Thymus (tissue), 14 donors: ENCODE measurements at places on chromosomes 1 and 21.

- DNase-seq = no peak
Observed at GRCh38 chr21:28827422-28827821, 165.3 kb downstream of the LTN1 start.

DNA sequence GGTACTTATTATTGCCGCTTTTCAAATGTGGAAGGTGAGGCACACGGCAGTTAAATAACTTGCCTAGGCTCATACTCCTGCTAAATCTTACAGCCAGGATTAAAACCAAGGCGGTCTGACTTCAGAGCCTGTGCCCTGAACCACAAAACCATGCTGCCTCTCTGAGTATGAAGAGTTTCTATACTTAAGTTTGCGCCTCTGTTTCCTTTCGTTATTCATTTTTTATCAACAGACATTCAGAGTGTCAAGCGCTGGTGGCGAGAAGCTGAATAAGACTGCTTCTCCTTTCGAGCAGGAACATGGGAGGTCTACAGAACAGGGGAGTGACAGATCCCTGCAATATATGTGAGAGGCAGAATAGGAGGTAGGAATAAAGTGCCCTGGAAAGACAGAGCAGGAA lies 96.0 kb upstream of the DUSP10 start:
- peak; percentile 12 for DNase-seq

- DNase-seq = no peak
Observed at GRCh38 chr1:228887960-228888359, 152.7 kb downstream of the RHOU start.

- DNase-seq = no peak
Observed at GRCh38 chr1:161223805-161224694, 622 bp upstream of the APOA2 start.

GRCh38 chr1:1398677-1399186 lies 403 bp downstream of the CCNL2 start:
- DNase-seq = no peak

- DNase-seq = no peak
Observed at GRCh38 chr1:239931341-239931740, 160.3 kb upstream of the FMN2 start.

GRCh38 chr21:21111309-21111920 lies 113.2 kb downstream of the NCAM2 start:
- DNase-seq = no peak

DNA sequence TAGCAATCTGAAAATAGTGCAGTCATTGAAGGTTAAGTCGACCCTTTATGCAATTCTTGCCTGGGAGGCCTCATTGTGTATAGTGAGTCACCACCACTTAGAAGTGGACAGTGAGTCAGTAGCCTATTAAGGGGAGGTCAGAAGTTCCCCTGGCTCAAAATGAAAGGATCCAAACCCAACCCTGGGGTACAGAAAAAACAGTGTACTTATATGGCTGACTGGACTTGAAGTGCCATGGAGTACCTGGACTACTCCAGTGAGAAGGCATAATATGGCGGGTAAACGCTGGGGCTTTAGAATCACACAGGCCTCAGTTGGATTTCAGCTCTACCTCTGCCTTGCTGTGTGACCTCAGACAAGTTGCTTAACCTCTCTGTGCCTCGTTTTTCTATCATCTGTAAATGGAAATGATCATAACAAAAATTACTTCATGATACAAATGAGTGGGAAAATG lies 2.2 kb upstream of the BCL9 start:
- DNase-seq = no peak

DNA sequence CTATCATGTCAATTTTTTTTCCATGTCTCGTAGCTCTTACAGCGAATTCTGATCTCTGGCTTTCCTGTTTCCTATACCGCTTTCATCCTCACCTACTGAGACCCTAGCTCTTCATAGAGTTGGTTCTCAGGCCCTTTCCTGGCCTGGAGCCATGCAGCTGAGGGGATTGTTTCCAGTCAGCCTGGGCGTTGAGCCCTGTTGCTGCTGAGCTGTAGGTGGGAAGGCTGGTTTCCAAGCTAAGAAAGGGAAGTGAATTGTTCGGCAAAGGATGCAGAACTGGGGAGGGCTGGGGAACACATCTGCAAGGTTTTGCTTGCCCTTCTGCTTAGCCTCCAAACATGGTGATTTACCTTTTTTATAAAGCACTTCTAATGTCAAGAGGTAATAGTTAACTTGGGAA lies 41.5 kb downstream of the SPATA46 start:
- DNase-seq = no peak

GRCh38 chr1:215113776-215114153 lies 31.2 kb downstream of the KCNK2 start:
- DNase-seq = no peak

GRCh38 chr1:113545626-113546025 lies 155.3 kb downstream of the MAGI3 start:
- no peak for DNase-seq

DNA sequence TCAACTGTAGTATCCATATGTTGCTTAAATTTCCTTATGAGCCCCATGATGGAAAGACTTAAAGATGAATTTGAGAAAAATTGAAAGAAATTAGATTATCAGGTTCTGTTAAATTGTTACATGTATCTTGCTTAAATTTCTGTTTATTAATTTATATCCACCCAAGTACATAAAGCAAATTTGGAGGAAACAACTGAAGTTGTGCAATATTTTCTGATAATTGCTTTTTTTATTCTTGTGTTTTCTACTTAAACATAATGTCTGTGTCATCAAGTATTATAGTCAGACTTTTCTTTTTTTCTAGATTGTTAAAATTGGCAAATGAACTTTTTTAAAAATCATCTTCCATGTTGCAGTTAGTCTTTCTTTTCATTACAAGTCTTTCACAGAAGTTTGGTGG lies 36.8 kb downstream of the RNF11 start:
- no peak for DNase-seq

DNA sequence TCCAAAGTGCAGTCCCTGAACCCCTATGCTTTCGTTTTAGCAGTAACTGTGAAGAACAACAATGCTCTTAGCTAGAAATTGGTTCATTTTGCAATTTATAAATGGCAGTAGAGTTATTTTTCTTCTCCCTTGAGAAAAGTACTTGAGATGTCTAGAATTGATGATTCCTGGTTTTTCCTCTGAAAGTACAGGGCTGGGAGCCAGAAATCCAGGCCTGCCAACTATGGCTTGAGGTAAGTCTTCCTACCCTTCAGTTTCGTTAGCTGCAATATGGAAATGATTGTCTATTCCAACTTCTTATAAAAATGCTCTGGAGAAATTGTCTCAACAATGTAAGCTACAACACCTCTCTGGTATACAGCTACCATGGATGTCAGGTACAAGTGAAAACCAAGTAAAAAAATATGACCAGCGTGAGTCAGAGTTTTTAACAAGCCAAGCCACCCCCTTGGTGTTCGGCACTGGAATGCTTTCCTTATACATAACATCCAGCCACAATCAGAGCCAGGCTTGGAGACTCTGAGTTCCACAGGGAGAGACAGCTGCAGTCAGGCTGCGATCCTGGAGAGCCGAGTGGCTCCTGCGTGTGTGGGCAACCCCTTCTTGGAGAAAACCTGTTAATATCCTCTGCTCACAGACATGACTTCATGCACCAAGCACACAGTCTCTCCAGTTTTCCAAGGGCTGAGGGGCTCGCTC lies 22.0 kb downstream of the TSPAN2 start:
- no peak for DNase-seq

GRCh38 chr1:183024317-183025009 lies 1.2 kb downstream of the LAMC1 start:
- no peak for DNase-seq

DNA sequence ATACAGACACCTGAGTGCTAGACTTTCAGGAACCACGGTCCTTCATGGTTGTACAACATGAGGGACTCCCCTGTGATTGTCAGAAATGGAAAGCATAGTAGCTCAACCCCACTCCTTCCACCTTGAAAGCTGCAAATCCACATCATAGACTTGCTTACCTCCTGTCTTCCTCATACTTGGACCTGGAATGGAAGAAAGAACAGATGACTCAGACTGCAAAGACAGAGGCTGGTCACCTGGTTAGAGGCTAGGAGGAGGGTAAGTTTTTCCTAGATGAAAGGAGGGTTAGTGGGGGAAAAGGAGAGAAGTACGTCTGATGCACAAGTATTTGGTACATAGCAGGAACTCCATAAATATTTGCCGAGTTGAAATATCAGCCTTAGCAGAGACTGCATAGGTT lies 37.2 kb downstream of the LRRC71 start:
- no peak for DNase-seq

- no peak for DNase-seq
Observed at GRCh38 chr1:245201827-245202226, 47.0 kb downstream of the KIF26B start.

- DNase-seq = no peak
Observed at GRCh38 chr21:24730661-24731060, 876.6 kb downstream of the MRPL39 start.

GRCh38 chr1:200381256-200381984 lies 28.4 kb downstream of the ZNF281 start:
- no peak for DNase-seq

- no peak for DNase-seq
Observed at GRCh38 chr1:193104502-193104906, 710 bp downstream of the GLRX2 start.

GRCh38 chr1:25728301-25728935 lies 71.6 kb upstream of the SELENON start:
- no peak for DNase-seq

- no peak for DNase-seq
Observed at GRCh38 chr1:38612951-38613350, 246.6 kb downstream of the RRAGC start.

GRCh38 chr1:162137179-162137960 lies 67.9 kb downstream of the NOS1AP start:
- no peak for DNase-seq

DNA sequence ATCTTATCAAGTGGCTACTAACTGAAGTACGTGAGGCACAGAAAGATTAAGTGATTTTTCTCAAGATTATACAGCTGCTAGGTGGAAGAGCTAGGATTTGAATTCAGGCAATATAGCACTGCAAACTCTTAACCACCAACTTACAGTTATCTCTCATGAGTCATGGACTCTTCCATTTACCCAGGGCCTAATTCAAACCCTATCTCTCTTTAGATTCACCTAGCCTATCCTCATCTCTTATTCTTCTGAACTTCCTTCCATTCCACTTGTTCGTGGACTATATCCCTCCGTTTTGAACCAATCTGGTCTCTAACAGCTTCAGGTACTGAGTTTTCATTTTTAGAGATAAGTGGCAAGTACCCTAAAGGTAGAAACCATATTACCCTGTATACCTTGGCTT lies 92.8 kb upstream of the DMRTA2 start:
- DNase-seq = no peak

DNA sequence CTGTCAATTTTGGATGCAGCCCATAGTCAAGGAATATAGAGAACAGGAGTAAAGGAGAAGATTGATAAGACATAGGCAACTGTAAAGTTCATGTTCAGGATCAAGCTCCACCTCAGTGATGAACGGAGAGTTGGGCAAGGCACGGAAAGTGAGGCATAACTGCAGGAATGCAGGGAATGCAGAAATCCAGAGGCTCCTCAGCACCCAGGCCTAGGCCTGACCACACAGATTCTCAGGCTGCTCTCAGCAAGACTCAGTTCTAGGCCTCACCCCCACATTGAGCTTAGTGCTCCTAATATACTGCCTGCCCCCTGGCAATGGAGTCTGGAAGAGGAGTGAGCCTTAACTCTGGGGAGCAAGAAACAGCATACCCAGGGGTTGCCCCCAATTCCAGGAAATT lies 36.3 kb upstream of the S1PR1 start:
- no peak for DNase-seq

- no peak for DNase-seq
Observed at GRCh38 chr21:26042181-26042876, 128.2 kb downstream of the APP start.

- DNase-seq = no peak
Observed at GRCh38 chr21:35850542-35851103, 209.7 kb downstream of the SETD4 start.

- no peak for DNase-seq
Observed at GRCh38 chr1:228356897-228357680, 49.5 kb downstream of the TRIM11 start.

GRCh38 chr1:156655151-156655903 lies 13.4 kb downstream of the BCAN start:
- no peak for DNase-seq

- DNase-seq = peak; percentile 92
Observed at GRCh38 chr1:11099310-11100148, at the start of gene EXOSC10. TSS of gene EXOSC10 (minus strand) at chr1:11099869. CDS start at chr1:11099831, 38 bp downstream.

- no peak for DNase-seq
Observed at GRCh38 chr1:165671526-165671925, 26.8 kb downstream of the ALDH9A1 start.

GRCh38 chr1:172108161-172108893 lies 267.0 kb downstream of the DNM3 start:
- DNase-seq = no peak

DNA sequence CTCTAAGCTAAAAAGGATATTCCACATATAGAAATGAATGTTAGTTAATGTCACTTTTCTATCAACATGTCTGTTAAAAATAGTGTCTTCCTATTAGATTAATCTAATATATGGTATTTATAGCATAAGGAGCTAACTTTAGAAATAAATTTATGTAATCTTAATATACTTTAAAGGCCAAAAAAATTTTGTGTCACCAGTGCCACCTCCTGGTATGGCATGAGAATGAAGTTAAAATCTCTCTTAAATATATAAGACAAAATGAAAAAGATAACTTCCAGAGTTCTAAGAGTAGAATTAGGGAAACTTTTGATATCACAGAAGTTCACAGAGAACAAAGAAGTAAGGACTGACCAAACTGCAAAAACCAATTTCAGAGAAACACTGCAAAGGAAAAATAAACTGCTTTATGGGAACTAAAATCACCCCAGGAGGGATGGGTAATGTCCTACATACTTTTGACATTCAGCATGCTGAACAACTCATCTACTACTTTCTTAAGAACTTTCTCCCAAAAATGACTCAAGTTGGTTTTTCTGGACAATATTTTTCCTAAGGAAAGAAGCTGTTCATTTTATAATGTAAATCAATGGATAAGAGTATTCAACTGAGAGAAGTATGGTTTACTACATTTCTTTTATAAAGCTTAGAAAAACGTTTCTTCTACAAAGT lies 82.8 kb downstream of the TRIM33 start:
- DNase-seq = no peak

DNA sequence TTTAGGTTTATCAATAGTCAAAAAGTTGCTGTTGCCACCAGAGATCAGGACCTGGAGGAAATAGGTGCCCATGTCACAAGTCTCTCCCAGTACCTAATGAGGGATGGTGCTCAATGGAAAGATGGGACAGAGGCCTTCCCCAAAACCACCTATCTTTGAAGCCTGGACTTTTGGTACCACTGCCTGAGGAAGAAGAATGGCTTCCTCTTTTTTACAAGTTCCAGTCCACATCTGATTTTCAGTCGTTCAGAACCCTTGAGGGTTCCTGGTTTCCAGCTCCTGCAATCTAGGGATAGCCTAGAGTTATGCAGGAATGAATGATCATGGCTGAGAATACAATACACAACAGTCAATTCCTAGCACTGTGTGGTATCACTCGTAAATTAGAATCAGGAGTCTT lies 5.7 kb downstream of the CATSPERE start:
- no peak for DNase-seq
